ENCODE measurements at places on chromosomes 11 and 22.

GRCh38 chr22:35777335-35777975 lies 59.8 kb downstream of the APOL5 start:
- DNase-seq: no peak

DNA sequence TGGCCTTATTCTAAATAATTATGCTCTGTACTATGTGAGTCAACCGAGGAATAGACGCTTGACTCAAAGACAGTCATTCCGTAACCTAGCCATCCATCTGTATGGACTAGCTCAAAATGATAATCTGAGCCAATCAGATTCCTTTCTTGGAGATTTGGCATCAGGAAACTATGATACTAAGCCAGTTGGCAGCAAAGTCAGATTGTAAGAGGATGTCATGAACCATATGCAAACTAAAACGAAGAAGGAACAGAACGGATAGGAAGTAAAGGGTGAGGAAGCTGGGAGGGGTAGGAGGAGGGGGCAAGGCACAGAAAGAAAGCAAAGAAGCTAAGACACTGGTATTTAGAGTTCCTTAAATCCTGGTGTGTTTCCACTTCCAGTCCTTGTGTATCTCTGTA lies 10.7 kb upstream of the SESN3 start:
- no peak for DNase-seq

- no peak for DNase-seq
These were observed 7.0 kb upstream of the YWHAH start for GRCh38 chr22:31937341-31937740.

GRCh38 chr11:40542821-40543220 lies 916.6 kb downstream of the LRRC4C start:
- no peak for DNase-seq

DNA sequence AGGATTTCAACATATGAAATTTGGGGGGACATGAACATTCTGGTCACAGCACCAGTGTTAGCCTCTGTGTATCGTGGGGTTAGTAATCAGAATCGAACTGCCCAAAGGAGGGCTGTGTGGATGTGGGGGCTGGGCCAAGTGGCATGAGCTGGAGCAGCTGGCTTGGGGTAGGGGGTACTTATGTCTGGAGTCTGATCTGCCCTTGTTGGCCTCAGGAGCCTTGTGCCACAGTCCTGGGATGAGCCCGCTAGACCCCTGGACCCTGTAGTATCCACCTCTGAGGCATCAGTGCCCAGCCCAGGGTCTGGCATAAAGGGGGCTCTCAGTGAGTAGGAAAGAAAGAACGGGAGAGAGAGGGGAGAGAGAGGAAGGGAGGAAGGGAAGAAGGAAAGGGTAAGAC lies 67.3 kb downstream of the LRRC32 start:
- DNase-seq: peak; percentile 72

GRCh38 chr11:95266751-95267374 lies 35.9 kb upstream of the SESN3 start:
- DNase-seq: no peak

GRCh38 chr22:32411829-32412592 lies at the start of gene RTCB:
TSS of gene RTCB (minus strand) at chr22:32412247. CDS start at chr22:32412156, 91 bp downstream.
- DNase-seq: peak; percentile 96

GRCh38 chr11:119055901-119056300 lies 1.1 kb downstream of the HYOU1 start:
- DNase-seq: no peak

- no peak for DNase-seq
These were observed 112.0 kb downstream of the DBX1 start for GRCh38 chr11:20048246-20048645.

GRCh38 chr11:125401746-125402145 lies 94.3 kb downstream of the FEZ1 start:
- DNase-seq: no peak

DNA sequence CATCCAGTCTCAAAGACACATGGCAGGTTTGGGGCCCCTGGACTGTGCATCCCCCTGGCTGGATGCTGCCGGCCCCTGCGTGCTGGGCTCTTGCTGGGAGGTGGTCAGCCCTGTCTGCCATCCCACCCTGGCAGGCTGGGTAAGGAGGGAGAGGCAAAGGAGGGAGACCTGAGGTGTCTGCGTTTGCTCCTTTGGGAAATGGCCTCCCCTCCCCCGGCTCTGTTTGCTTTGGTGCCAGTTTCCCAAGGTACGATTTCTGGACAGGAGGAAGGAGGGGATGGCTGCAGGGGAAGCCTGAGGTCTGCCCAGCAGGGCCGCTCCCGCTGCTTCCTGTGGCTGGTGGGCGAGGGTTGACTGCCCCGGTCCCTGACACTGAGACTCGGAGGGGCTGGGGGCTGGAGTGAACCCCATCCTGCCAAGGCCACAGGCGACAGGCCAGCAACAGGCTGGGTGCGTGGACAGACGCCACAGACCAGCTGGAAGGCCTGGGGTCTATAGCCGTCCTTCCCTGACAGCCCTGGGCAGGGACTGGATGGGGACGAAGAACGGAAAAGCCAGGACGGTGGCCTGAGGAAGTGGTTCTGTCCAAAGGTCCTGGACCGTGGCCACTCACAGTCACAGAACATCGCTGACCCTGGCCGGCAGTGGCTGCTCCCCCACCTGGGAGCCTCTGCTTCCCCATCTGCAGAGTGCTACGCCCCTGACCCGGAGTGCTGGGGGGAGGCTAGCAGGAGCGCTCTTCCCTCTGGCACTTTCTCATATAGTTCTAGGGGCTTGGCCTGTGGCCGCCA lies 38.0 kb downstream of the OSBPL5 start:
- DNase-seq: peak; percentile 86

DNA sequence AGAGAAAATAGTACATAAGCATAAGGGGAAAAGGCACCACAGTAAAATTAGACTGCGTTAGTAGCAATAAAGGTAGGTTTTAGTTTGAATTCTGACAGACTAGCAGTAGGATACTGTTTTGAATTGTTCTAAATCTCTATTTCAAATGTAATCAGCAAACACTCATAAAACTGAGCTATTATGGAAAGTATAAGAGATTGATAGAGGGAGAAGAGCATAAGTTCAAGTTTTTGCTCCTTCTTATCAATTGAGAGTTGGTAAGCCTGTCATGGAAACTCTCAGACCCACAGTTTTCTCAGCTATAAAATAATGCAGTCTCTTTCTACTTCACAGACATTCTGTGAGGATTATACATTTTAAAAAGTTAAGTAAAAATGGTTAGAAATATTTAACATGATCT lies 840.2 kb upstream of the CNTN5 start:
- no peak for DNase-seq

DNA sequence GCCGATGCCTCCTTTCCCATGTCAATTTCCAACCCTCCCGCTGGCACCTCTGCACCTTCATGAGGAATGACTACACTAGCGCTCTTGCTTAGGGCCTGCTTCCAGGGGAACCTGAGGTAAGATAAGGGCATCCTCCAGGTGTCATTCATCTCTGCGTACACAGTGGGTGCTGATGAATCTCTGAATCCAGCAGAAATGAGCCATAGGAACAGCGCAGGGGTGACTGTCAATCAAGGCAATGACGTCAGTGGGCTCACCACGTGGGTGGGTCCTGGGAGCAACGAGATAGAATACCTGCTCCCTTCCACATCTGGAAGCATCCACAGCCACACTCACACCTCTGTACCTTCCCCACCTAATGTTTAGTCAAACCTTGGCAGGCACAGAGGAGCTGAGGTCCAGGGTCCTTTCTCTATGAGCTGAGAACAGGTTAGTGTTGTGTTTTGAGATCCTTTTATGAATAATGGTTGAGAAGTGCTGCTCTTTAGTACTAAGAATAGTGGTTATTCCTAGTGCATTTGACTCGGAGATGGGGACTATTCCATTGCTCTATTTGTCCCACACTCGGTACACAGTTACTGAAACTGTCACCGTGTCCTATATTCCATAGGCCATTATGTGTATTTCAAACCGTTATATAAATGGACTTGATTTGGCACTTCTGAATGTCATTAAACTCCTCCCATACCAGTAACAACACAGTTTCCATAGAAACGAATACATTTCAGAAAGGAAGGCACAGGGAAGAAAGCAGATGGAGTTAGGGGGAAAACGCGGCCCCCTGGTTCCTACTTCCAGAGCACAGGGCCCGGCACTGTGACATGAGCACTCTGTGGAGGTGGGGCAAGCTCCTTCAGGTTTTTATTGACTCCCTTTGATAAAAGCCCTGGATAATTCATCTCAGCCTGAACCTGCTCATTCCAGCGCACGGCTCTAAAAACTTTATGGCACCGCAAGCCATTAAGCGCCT lies 193.4 kb downstream of the ST3GAL4 start:
- no peak for DNase-seq

DNA sequence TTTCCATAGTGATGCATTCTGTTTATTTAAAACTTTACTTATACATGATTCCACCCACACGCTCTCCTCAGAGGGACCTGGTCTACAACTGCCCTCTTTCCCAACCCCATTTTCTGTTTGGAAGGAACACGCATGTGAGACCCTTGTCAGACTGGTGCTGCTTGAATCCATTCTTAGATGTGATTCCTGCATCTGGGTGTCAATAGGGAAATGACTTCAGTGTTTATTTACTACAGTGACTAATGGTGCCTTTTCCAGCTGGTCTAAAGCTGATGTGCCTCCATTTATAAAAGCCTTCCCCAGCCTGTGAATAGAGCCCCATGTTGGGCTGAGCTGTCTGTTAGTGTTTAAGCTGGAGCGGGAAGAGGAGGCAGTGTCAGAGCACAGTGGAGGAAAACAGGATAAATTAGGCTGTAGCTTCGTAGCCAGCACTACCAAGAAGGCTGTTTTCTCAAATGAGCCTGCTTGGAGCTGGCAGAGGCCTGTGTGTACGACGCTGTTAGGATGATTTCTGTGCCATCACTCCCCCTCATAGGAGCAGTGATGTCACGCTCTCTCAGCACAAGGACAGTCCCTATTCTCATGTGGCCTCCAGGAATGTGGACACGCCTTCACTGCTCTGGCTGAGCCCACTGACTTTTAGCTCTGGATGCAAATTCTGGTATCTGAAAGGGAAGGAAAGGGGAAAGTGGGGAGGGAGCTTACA lies 18.9 kb upstream of the C11orf96 start:
- DNase-seq: no peak

DNA sequence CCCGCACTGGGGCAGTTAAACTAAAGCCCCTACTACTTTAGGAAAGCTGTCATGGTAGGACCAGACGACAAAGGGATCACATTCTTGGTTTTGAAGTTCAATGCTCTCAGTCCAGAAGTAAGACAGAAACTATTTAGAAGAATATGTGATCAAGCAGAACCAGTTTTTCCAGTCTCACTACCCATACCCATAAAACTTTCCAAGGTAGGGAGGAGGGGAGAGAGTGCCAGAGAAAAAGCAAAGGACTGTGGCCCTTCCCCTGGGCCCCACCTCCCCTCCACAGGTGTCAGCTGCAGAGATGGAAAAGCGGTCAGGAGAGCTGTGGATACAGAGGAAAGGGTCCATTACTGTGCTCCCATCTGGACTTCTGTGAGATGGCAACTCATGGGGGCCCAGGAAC lies 587.1 kb downstream of the SOX6 start:
- no peak for DNase-seq

- DNase-seq: no peak
These were observed 2.7 kb upstream of the EIF3M start for GRCh38 chr11:32580967-32581366.

- no peak for DNase-seq
These were observed 207.0 kb downstream of the MN1 start for GRCh38 chr22:27594474-27595134.

DNA sequence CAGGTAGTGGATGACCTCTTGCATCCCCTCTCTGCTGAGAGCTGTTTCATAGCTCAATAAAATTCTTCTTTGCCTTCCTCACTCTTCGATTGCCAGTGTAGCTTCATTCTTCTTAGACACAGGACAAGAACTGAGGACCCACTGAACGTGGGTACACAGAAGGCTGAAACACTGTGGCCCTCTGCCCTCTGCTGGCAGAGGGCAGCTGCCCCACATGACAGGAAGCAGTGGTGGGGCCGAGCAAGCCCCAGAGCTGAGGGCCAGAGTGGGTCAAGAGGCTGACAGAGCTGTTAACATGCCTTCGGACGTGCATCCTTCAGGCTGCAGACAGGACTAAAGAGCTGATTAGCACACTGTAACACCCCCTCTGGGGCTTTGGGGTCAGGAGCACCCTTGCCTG lies 15.6 kb downstream of the SMC1B start:
- no peak for DNase-seq

- DNase-seq: no peak
These were observed 15.5 kb upstream of the MS4A12 start for GRCh38 chr11:60477035-60477445.

GRCh38 chr11:64711956-64712362 lies 11.0 kb downstream of the NRXN2 start:
- no peak for DNase-seq

DNA sequence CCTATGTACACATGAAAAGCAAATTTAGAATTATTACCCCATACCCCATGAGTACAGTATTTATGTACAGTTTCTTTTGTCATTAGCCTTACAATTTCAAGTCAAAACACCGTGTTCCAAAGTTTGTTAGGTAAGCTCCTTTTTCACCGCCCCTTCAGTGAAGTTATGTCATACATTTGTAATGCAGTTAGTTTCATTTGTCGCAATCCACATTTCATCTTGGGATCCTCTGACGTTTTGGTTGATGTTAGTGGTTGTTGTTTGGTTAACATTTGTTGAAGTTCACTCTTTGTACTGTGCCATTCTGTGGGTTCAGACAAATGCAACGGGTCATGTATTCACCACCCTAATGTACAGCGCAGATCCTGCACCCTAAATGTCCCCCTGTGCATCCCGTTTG lies 45.2 kb downstream of the ARHGEF12 start:
- DNase-seq: no peak

DNA sequence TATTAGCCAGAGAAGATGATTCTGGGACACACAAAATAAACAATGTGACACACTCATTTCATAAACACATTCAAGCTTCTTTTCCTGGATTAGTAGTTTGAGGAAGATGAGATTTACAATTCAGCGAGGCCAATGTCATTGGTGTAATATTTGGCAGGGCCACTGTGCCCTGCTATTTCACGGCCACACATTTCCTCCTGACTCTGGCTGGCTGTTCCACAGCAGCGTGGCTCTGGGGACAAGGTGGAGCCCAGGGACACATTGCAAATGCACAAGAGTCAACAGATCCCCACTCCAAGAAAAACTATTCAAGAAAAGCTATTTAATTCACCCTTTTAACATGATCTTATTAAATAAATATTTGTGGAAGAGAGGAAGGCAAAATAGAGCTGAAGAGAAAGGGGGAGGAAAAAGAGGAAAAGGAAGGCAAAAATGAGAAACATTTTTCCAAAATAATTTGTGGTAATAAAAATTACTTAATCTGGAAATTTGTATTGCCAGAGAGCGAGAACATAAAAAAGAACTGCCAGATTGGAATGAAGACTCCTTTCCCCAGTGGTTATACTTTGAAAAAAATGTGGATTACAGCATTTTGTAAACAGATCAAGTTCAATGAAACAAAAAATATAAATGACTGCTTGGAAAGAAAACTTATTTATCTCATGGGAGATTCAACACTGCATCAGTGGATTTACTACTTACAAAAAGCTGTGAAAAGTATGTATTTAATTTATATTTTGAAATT lies 27.1 kb downstream of the NXPE2 start:
- DNase-seq: no peak
